Heart right ventricle (tissue), 16 donors: ENCODE measurements at places on chromosomes 16 and 17. TPM values are rescaled to one million over a fixed set of nuclear protein-coding genes. Genes with fewer than 3 reads are reported as not detected.

PLSCR3 gene
- 23.3 TPM for polyA plus RNA-seq

DNA sequence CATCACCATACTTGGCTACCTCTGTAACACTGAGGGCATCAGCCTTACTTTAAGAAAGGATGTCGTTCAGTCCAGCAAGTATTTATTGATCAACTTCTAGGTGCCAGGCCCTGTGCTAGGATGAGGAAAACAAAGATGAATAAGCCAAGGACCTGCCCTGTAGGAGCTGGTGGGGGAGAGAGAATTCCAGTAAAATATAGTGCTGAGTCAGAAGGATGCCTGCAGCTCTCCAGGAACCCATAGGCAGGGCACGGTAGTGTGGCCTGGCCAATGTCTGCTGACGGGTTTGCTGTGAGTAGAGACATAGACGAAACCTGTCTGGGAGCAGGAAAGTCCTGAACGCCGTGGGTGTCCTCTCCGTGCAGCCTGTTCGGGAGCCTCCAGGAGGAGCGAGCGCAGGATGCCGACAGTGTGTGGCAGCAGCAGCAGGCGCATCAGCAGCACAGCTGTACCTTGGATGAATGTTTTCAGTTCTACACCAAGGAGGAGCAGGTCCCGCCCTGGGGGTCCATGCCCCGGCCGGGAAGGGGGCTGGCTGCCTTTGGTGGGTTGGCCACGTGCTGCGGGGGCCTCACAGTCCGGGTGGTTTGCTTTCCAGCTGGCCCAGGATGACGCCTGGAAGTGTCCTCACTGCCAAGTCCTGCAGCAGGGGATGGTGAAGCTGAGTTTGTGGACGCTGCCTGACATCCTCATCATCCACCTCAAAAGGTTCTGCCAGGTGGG, 55.6 kb downstream of the USP43 start:
- no peak for DNase-seq

DNA sequence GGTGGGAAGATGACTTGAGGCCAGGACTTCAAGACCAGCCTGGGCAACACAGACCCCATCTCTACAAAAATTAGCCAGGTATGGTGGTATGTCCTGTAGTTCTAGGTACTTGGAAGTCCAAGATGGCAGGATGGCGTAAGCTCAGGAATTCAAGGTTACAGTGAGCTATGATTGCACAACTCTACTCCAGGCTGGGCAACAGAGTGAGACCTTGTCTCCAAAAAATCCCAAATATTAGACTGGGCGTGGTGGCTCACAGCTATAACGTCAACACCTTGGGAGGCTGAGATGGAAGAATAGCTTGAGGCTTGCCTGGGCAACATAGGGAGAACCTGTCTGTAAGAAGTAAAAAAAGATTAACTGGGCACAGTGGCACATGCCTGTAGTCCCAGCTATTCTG, 30.8 kb downstream of the SUZ12 start:
- DNase-seq = no peak

- no peak for DNase-seq
Measured at GRCh38 chr16:66551788-66552285, 539 bp upstream of the CKLF start.

- no peak for DNase-seq
Measured at GRCh38 chr16:3098459-3099394, at the start of gene ZSCAN10. ZSCAN10 (minus strand) TSS chr16:3099294; CDS start chr16:3092937, 6,357 bp downstream.

- DNase-seq = no peak
Measured at GRCh38 chr16:87141402-87141801, 175.8 kb downstream of the C16orf95 start.

DNA sequence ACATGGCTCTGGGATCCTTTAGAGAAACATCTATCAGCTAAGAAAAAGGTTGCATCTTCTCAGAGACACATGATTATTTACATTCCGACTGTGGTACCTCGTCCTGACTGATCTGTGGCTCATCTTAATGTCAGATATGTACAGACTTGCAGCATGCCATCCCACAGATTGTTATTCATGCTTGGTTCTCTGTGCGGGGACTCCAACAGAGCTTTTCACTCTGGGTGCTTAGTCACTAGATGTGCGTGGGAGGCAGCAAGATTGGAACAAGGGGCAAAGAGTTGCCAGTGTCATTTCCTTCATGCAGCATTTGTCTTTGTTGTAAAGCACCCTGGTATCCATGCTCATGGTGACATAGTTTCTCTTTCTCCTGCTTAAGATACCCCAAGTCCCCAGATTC, 179.1 kb upstream of the CACNG5 start:
- DNase-seq = no peak

TBC1D3B gene
- polyA plus RNA-seq = 0.42 TPM

NECAB2 gene
- polyA plus RNA-seq = 1.9 TPM
